ENCODE measurements at places on chromosomes 12 and 14.

DNA sequence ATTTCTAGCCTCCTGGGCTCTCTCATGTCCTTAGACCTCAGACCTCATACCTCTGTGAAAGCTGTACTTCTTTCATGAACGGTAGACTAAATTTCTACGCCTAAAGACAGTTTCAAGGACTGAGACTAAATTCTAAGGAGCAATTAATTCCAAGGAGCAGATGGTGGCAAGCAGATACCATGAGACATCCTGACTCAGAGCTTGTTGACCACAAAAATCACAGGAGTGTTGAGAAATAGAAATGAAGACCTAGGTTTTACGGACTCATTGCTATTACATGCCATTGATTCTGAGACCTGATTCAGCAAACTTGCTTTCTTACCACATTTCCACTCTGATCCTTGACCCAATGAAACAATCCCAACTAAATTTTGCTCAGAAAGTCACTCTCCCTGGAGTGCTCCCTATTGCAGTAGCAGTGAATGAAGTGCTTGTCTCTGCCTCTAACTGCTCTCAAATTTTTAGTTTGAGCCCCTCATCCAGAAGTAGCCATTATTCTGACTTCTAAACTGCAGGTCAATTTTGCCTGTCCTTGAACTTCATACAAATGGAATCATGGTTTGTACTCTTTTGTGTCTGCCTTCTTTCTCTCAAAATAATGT lies 52.0 kb downstream of the PEX5 start:
- DNase-seq, result peak; percentile 34

GRCh38 chr12:2402073-2402579 lies 349.3 kb downstream of the CACNA1C start:
- no peak for DNase-seq

GRCh38 chr12:109573914-109574244 lies 285 bp downstream of the MVK start:
- no peak for DNase-seq

GRCh38 chr12:52655251-52655650 lies 3.2 kb upstream of the KRT2 start:
- no peak for DNase-seq

DNA sequence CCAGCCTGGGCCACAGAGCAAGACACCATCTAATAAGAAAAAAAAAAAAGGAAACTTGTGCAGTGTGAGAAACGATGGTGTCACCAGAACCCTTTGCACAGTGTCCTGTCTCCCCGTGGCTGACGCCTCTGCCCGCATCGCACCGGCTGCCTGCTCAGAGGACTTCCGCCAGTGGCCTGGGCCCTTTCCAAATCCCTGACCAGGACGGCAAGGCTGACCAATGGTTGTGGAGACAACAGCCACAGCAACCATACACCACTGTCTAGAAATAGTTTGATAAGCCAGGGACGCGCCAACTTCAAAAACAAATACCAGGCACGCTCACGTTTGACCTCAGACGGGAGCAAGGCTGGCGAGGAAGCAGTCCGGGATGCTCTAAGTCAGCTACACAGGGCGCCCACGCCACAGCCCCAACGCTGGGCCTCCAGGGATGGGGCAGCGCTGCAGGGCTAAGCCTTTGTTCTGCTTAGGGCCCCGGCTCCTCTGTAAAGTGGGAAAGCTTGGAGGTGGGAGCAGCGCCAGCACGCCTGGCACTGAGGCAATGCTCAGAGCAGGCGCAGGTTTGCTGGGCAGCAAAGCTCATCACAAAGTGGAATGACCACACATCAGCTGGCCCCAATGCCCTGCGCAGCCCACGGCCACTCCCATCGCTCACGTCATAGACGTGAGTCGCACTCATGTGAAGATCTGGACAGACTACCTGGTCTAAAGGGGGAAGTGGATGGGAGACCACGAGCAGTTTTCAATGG lies 12.5 kb downstream of the PGAM5 start:
- no peak for DNase-seq

GRCh38 chr12:89067421-89068187 lies 284.7 kb downstream of the DUSP6 start:
- peak; percentile 66 for DNase-seq

- no peak for DNase-seq
These were observed 208.1 kb downstream of the PTPRO start for GRCh38 chr12:15530361-15530760.

DNA sequence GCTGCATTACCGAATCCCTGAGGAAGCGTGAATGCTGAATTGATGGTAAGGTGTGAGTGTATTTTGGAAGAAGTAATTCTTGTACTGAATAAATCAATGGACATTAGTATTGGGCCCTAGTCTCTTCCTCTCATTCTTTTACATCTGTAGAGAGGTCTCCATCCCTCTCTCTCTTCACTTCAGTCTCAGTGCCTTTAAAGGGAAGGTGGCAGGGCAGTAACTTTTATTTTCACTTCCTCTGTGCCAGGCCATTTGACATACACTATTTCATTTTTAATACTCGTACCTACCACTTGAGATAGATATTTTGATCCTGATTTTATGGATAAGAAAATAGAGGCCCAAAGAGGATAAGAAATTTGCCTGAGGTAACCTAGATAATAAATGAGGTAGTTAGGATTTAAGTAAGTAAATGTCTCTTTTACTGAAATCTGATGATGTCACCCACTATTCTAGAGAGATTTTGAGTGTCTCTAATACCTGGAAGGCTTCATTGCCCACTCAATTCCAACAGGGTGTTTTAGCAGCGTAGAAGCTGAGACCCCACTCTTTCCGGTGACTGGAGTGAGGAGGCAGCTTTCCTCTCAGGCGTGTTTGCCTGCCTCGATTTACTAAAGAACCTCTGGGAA lies 177.9 kb upstream of the PRICKLE1 start:
- DNase-seq, result no peak

DNA sequence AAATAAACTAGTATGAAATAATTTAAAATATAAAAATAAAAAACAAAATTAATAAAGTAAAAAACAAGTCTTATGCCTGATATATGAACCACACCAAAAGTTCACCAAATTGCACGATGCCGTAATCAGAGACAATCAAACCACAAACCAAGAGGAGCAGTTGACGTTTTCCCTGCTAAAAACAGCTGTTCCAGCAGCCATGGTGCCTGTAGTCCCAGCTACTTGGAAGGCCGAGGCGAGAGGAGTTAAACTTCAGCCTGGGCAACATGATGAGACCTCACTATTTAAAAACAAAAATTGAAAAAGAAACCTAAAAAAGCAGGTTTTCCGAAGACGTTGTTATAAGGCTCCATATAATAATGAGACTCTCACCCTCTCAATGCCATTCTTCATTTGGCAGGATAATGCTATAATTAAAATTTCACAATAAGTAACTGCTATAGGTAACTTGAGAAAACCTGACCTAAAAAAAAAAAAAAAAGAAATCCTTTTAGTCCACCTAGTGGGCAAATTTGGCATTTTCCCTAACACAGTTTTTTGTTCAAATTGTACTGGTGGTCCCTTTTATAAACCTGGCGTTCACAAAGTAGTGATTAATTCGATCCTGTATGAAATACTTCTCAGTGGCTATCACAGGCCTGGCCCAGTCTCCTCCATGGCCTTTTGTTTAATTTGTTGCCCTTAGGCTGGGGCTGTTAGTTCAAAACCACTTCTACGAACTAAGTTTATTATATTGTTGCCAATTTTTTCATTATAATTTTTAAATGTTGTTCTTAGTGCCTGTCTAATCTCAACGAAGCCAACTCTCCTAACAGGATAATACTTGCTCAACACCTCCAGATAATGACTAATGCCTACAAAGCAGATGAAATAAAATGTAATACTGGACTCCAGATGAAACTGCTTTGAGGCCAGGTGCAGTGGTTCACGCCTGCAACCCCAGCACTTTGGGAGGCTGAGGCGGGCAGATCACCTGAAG lies 62.1 kb downstream of the TNFAIP2 start:
- DNase-seq, result peak; percentile 44

DNA sequence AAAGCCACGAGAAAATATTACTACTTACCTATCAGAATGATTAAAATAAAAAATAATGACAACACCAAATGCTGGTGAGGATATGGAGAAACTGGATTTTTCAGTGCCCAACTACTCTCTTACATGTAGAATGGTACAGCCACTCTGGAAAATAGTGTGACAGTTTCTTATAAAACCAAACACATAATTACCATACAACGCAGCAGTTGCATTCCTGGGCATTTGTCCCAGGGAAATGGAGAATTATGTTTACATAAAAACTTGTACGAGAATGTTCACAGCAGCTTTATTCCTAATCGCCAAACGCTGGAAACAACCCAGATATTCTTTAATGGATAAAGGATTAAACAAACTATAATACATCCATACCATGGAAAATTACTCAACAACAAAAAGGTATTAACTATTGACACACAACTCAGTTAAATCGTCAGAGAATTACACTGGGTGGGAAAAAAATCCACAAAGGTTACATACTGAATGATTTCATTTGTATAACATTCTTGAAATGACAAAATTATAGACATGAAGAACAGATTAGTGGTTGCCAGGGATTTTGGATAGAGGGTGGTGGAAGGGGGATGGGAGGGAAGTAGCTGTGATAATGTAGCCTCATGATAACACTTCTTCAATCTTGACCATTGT lies 35.4 kb downstream of the TAOK3 start:
- no peak for DNase-seq

- no peak for DNase-seq
These were observed 26.8 kb downstream of the NCKAP5L start for GRCh38 chr12:49801141-49802063.

GRCh38 chr12:14567351-14568162 lies at the start of gene PLBD1:
Gene PLBD1, minus strand, starts transcription at chr12:14567883. Its CDS starts 187 bp downstream, at chr12:14567696.
- DNase-seq, result peak; percentile 83

GRCh38 chr14:101009531-101009930 lies 106.0 kb upstream of the RTL1 start:
- DNase-seq, result no peak

DNA sequence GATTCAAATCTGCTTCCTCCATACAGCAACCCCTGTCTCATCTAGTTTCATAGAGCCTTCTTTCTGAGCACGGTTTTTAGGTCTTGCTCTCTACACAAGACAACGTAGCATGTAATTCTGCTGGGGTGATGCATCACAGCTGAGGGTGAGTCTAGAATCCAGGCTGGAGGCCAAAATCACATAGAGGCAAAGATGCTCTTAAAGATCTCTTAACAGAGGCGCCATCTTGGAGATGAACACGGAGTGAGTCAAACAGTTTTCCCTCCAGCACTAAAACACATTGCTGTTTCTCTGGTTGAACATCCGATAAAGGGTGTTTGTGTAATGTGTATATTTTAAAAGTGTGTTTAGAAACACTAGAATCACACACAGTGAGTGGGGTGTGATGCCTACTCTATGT lies 78.9 kb downstream of the NOS1 start:
- DNase-seq, result peak; percentile 28

DNA sequence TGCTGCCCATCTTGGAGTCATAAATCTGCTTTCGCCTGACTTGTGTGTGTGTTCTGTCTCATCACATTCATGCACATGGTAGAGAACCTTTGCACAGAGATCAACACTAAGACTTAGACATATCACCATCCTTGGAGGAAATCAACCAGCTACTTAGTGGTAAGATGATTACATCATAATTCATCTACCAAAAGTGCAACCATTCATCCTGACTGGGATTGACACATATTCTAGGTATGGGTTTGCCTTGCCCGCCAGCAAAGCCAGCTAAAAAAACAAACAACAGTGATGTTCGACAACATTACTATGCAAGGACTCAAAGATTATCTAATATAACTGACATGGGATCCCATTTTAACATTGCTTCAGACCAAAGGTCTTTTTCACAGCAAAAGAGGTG lies 228.7 kb downstream of the NUAK1 start:
- no peak for DNase-seq

DNA sequence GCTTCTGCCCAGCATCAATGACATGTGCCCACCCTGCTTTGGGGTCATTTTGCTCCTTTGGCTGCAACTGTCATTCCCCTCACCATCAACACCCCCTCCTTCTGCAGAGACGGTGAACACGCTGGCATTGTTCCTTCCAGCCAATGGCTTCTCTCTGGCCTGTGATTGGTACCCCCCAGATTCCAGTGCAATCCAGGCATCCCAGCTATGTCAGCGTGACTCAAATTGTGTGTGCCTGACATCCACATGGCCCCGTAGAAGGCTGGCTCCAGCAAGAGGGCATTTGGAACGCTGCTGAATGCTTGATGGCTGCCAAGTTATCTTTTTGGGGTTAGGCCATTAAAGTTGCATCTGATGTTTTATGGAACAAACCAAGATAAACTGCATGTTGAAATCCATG lies 21.0 kb upstream of the CCND2 start:
- no peak for DNase-seq

- DNase-seq, result no peak
These were observed 254.8 kb downstream of the MSRB3 start for GRCh38 chr12:65533177-65533883.

DNA sequence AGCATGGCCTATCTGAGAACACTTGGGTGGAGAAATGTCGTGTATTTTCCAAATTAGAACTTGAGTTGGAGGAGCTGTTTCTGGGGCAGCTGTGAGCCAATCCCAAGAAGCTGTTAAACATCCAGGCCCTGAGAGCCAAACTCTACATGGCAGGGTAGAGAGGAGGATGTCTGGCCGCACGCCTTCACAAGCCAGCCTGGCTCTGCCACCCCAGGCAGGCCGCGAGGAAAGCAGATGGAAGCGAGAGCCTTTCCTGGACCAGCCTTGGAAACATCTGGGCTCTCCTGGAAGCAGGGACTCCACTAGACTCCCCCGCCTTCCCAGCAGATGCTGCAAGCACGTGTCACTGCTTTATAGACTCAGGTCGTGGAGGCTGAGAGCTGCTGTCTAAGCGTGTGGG lies 312.8 kb upstream of the FKBP4 start:
- no peak for DNase-seq

DNA sequence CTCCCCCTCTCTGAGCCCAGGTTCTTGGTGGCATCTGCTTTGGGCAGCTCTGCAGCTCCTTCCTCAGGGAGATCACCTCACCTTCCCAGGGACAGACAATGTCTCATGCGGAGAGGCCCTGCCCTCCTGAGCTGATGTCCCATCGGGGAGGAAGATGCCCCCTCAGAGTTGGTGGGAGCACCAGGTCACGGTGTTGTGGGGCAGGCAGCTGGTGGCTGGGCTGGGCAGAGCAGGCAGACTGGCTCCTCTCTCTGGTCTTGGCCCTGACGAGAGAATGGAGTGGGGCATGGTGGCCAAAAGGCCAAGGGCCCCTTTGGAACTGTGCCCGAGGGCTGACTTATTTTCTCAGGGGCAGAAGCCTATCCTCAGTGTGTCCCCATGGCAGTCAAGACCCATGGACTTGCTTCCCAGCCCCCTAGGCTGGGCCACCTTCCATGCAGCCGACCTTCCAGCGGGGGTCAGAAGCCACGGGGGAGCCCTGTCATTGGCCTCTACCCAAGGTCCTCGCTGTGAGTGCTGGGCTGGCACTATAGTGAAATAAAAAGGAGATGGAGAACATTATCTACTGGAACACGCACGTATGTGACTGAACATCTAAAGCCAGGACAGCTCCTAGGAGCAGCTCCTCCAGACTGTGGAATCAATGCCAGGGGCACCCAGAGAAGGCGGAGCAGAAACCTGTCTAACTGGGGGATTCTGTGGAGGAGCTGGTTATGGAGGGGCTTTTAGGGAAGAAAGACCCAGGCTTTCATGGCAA lies 21.9 kb downstream of the PPP2R5C start:
- no peak for DNase-seq

- DNase-seq, result peak; percentile 72
These were observed 56.3 kb downstream of the SPTB start for GRCh38 chr14:64823305-64823861.

All from RKO (cell line).